Activated CD8-positive, alpha-beta T cell treated with anti-CD3 and anti-CD28 coated beads for 36 hours (primary cell): ENCODE measurements at places on chromosomes 4 and X. TPM values are rescaled to one million over a fixed set of nuclear protein-coding genes. Genes with fewer than 3 reads are reported as not detected.

DNA sequence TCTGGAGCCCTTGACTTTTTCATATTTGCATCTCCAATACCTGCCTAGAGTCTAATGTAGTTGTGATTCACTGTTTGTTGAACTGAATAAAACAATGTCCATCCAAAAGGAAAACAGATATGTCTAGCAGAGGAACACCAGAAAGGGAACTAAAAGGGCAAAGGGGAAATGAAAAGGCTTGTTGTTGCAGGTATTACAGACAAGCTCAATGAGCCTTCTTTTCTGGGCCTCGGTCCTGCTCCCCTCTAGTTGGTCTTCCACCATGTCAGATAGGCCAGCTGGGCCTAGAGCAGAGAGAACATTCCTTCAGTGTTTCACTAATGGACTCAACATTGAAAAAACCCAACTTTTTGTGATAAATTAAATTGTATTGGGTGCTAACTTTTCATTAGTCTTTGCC, 55.4 kb downstream of the ZFX start:
- no peak for DNase-seq
- peak overlapping the region; percentile 46 for H3K27ac ChIP-seq
- no peaks in the 10 kb centered on the region for H3K27me3 ChIP-seq
- H3K4me1 ChIP-seq = peaks cover 38% of the 10 kb centered on the region
- H3K4me3 ChIP-seq = no peak overlapping the region

DNA sequence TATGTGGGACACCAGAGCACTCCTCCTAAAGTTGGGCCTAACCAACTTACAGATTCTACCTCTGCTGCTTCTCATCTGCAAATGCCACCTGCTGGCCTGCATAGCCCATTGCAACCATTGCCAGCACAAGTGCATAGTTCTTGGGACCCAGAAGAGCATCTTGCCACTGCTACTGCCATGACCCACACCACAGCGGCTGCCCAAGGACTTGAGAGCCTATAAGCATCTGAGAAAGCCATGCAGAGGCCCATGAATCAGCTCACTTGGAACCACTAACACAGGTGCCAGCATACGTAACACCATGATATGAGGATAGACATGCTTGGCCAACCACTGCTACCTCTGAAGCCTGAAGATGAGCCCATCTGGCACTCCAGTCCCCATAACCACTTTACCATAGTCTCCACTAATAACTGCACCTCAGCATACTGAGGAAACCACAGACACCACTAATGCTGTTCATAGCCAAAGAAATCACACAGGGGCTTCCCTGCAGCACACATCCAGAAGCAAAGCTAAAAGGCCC, 258.1 kb upstream of the AGTR2 start:
- H3K36me3 ChIP-seq = no peaks in the 10 kb centered on the region
- no peak for DNase-seq
- H3K27ac ChIP-seq = no peak overlapping the region
- H3K4me1 ChIP-seq = no peaks in the 10 kb centered on the region
- no peaks in the 10 kb centered on the region for H3K27me3 ChIP-seq

- DNase-seq = no peak
- no peak overlapping the region for H3K27ac ChIP-seq
- H3K4me1 ChIP-seq = no peaks in the 10 kb centered on the region
- no peaks in the 10 kb centered on the region for H3K27me3 ChIP-seq
- H3K36me3 ChIP-seq = no peaks in the 10 kb centered on the region
These were observed 8.9 kb downstream of the CFAP99 start for GRCh38 chr4:2427383-2428334.

GRCh38 chrX:15404401-15405096, 20.3 kb upstream of the VEGFD start:
- H3K27ac ChIP-seq = no peak overlapping the region
- H3K4me3 ChIP-seq = no peak overlapping the region
- no peaks in the 10 kb centered on the region for H3K27me3 ChIP-seq
- DNase-seq = no peak
- H3K36me3 ChIP-seq = no peaks in the 10 kb centered on the region
- H3K4me1 ChIP-seq = no peaks in the 10 kb centered on the region

DNA sequence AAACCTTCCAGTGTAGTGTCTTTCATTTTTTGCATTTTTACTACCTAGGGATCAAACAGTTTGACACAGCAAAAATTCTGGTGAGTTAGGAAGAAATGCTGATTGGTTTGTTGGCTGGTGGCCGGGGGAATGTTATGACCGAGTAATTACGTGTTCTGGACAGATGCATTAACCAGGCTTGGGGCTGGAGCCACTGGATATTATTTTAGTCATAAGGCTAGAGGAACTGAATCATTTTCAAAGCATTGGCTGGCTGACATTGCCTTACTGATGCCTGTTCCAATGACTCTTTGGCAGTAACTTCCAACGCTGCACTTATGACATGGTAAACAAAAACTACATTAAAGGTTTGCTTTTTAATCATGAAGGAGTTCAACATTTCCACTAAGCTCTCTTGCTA, 84.6 kb downstream of the FBXO8 start:
- no peaks in the 10 kb centered on the region for H3K36me3 ChIP-seq
- no peaks in the 10 kb centered on the region for H3K4me1 ChIP-seq
- no peak for DNase-seq
- H3K4me3 ChIP-seq = no peak overlapping the region

GRCh38 chr4:119785963-119786362, 157.4 kb upstream of the PDE5A start:
- no peaks in the 10 kb centered on the region for H3K4me1 ChIP-seq
- H3K27ac ChIP-seq = no peak overlapping the region
- peaks cover 2% of the 10 kb centered on the region for H3K27me3 ChIP-seq
- DNase-seq = peak; percentile 8
- H3K36me3 ChIP-seq = no peaks in the 10 kb centered on the region

- no peaks in the 10 kb centered on the region for H3K27me3 ChIP-seq
- DNase-seq = no peak
- no peaks in the 10 kb centered on the region for H3K4me1 ChIP-seq
- H3K27ac ChIP-seq = no peak overlapping the region
- H3K36me3 ChIP-seq = no peaks in the 10 kb centered on the region
These were observed 346.4 kb upstream of the FAM241A start for GRCh38 chr4:111798840-111799239.

- no peak overlapping the region for H3K4me3 ChIP-seq
- H3K27ac ChIP-seq = no peak overlapping the region
- H3K27me3 ChIP-seq = no peaks in the 10 kb centered on the region
- no peaks in the 10 kb centered on the region for H3K4me1 ChIP-seq
- no peaks in the 10 kb centered on the region for H3K36me3 ChIP-seq
These were observed 66.3 kb downstream of the SMC1A start for GRCh38 chrX:53356186-53356585.

DNA sequence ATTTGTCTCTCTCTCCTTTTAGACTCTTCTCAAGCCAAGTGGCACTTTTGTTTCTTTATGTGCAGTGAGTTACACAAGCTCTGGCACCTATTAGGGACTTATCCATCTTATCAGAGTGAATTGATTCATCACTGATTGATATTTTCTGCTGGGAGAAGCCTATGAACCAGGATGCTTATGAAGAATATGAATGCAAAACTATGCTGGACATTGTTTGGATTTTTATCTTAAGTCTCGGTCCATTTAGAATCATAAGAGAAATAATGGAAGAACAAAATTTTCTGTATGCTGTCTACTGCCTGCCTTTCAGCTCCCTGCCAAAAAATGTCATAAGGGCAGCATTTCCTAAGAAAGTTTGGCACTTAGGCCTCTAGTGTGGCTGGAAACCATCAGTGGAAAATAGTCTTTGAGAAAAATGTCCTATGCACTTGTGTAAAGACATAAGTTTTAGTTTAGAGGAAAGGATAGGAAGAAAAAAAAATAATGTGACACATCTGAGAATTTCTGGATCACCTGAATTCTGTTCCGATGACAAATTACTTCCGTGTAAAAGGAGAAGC, 365.7 kb upstream of the MAD2L1 start:
- H3K36me3 ChIP-seq = no peaks in the 10 kb centered on the region
- H3K27me3 ChIP-seq = no peaks in the 10 kb centered on the region
- DNase-seq = no peak
- H3K27ac ChIP-seq = no peak overlapping the region
- no peak overlapping the region for H3K4me3 ChIP-seq

Gene PASD1
- not detected for total RNA-seq

Gene SH3BGRL
- 30.0 TPM for total RNA-seq

Gene DGAT2L6
- total RNA-seq = not detected

Gene IL2
- total RNA-seq = 8.9 TPM
